ENCODE measurements at places on chromosomes 3 and 15.

DNA sequence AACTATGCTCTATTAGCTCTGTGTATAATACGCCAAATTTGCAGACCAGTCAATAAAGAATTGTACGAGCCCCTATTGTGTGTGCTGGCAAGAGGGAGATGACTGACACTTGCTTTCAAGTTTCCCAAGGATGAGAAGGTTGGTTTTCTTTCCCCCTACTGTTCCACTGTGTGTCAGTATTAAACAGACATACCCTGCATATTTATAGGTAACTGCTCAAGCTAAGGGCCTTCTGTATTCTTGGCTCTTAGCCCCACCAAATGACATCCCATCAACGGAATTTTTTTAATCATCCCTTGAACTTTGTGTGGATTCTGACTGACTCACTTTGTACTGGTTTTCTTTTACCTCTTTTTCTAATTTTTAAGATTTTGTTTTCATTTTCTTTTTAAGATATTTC is 60.6 kb upstream of the GYG1 start:
- no peak for DNase-seq

- no peak for DNase-seq
These were observed 61.8 kb downstream of the SLC9A9 start for GRCh38 chr3:143786219-143787191.

- no peak for DNase-seq
These were observed 142.7 kb upstream of the IGF1R start for GRCh38 chr15:98505611-98506031.

GRCh38 chr3:41769106-41769505 is 192.8 kb downstream of the ULK4 start:
- no peak for DNase-seq

DNA sequence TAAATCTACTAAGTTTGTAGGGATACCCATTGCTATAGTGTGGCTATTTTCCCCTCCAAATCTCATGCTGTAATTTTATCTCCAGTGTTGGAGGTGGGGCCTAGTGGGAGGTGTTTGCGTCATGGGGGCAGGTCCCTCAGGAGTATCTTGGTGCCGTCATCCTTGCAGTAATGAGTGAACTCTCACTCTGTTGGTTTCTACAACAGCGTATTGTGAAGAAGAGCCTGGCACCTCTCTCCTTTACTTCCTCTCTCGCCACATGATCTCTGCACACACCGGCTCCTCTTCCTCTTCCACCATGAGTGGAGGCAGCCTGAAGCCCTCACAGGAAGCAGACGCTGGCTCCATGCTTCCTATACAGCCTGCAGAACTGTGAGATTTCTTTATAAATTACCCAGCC is 34.0 kb upstream of the TRPM1 start:
- no peak for DNase-seq

GRCh38 chr3:40098261-40098759 is 211.2 kb upstream of the EIF1B start:
- DNase-seq, result no peak

DNA sequence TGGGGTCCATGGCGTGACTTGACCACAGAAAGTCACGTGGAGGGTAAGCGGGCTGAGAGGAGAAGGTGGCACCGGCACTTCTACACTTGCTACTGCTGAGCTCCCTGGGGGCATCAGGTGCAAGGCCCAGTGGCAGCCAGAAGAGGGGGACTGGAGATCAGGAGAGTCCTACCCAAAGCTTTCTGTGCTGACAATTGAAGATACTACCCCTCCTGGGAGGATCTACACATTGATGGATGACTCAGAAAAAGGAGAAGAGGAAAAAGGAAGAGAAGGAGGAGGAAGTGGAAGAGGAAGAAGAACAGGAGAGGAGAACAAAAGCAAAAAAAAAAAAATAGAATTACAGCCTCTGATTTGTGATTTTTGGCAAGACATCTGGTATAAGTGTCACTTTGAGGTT is 41.2 kb downstream of the MYO5C start:
- no peak for DNase-seq

DNA sequence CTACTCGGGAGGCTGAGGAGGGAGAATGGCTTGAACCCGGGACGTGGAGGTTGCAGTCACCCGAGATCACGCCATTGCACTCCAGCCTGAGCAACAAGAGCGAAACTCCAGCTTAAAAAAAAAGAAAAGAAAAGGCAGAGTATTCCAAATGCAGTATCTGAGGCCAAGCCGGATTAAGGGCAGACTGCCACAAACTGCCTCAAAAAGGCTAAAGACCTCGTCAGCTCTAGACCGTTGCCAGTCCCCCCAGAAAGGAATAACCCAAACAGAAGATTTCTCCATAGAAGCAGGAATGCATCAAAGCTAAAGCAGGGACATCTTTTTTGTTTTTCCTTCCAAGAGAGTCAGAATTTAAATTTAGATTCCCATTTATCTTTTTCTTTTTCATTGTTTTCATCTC is 72.9 kb downstream of the TM4SF4 start:
- DNase-seq, result no peak

DNA sequence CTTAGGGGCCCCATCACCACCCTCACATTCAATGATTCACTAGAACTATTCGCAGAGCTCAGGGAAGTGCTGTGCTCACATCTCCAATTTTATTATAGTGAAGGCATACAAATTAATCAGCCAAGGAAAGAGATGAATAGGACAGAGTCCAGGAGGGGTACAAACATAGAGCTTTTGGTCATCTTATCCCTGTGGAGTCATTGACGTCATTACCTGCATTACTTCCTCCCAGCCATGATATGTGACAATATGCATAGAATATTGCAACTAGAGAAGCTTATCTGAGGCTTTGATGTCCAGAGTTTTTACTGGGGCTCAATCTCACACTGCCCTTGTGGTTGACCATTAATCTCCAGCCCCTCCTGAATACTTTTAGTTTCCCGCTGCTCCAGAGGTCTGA is 1.5 kb downstream of the IQCH start:
- no peak for DNase-seq

GRCh38 chr3:177883957-177884356 is 652.3 kb upstream of the KCNMB2 start:
- no peak for DNase-seq

DNA sequence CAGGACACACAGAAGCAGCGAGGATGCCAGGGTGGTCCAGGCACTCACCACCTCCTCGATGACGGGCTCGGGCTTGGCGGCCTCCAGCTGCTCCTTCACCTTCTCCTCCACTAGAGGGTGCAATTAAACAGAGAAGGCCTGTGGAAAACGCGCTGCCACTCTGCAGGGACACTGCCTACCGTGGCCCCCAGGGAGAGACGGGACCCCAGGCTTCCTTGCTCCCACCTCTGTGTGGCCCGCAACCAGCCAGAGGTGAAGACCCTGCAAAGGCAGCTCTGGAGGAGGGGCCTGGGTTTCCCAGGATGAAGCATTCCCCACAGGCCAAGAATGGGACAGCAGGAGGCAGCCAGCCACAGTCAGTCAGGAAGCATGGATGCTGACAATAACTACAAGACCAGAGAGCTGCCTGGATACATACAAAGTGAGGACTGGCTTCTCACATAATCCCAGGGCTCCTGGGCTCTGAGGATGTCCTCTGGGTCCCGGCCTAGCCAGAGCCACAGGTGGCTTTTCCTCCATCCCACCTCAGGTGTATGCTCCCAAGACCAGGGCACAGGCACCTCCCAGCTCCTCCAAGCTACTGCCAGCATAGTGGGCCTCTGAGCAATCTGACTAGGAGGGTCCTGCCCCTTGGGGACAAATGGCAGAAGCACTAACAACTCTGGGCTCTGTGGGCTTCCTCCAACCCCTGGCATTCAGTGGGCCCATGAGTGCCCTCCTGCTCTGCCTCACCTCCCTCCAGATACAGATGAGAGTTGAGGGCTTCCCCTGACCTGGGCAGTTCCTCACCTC is 46.2 kb downstream of the PTH1R start:
- DNase-seq, result no peak

- DNase-seq, result no peak
These were observed 966 bp upstream of the PKM start for GRCh38 chr15:72231833-72232478.

DNA sequence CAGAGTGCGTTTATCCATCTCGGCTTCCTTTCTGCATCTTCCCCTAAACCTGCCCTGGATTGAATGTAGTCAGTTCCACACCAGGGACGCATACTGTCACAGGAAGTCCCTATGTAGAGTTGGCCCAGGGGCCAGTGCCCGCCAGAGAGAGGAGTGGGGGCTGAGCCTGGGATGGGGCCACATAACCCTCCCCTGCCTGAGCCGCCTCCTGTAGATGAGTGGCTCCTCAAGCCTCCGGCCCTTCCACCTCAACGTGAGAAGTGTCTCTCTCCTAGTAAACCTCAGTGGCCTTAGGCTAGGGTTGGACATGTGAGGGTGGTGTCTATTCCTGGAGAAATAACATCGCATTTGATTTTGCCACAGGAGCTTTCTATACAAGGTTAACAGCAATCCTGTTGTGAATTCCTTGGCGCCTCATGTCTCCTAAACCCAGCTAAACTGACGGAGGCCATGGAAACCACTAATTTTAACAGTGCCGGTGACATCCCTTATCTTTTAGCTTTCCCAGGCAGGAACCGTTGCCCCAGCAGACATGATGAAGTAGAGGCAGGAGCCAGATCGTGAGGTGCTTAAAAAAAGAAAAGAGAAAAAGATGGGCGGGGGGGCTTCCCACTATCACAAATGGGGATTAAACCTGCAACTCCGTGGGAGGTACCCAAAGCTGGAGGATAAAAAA is 171.1 kb downstream of the CHDH start:
- no peak for DNase-seq

GRCh38 chr3:124558991-124559845 is 171.0 kb upstream of the UMPS start:
- no peak for DNase-seq
